ENCODE measurements at places on chromosomes 1 and 21.

- DNase-seq: no peak
Measured at GRCh38 chr1:30950053-30950452, 41.5 kb upstream of the SDC3 start.

DNA sequence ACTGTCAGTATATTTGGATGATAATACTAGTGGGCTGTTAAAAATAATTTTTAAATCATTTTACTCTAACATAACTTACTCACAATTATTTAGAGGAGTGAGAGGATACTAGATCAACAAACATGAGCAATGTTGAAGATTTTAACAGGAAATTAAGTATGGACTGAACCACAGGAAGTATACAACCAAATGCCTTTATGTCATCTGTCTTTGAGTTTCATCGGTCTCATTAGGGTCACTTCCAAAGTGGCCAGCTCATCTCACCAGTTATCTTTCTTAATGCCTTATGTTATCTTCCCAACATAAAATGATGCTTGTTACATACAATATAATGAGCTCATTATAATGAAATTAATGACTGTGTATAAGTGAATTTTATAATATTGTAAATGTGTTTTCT is 1.5 kb upstream of the RGS1 start:
- no peak for DNase-seq

DNA sequence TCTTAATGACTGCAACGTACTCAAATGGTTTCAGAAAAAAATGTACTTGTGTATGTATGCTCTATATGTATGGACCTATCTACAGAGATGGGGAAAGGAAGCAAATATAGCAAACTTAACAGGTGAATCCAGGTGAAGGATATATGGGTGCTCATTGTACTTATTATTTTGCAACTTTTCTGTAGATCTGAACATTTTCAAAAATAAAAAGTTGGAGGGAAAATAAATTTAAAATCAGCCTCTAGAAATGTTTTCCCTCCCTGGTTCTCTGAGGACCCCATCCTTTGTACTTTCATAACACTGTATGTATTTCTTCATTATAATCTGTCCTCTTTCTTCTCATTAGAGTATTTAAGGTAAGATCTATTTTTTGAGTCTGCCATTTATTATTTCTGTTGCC is 17.9 kb downstream of the FMO5 start:
- DNase-seq: no peak

DNA sequence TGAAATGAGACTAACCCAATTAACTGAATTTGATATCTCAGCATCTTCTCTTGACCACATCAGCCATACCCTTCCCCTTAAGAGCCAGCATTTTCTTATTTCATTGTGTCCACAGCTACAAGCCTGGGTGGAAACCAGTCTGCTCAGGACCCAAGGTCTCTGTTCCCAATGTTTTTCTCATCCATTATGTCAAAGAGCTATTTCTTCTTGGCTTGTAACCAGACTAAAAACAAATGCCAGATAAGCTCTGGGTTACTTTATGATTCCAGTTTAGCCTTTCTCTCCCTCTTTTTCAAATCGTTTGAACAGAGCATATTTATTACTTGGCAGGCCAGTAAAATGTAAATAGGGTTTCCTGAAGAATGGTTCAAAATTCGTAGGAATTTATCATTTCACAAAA is 109.3 kb upstream of the SPATA6 start:
- DNase-seq: no peak

GRCh38 chr1:56056438-56057287 is 522.7 kb downstream of the PLPP3 start:
- peak; percentile 89 for DNase-seq

DNA sequence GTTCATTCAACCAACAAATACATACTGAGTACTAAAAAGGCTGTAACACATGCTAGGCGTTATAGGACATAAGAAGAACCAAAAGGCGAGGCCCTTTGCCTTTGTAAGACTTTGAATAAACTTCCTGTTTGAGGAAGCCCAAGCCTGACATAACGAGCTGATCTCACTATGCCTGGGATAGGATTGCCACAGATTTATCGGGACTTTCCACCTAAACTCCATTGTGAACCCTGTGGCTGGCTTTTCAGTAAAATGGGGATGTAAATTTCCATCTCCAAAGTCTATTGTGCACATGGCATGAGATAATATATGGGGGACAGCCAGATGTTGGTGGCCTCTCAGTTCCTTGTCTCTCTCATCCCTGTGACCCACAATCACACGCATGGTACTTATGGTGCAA is 41.9 kb downstream of the LMO4 start:
- DNase-seq: no peak

GRCh38 chr1:241310451-241310850 is 46.6 kb downstream of the RGS7 start:
- DNase-seq: no peak

DNA sequence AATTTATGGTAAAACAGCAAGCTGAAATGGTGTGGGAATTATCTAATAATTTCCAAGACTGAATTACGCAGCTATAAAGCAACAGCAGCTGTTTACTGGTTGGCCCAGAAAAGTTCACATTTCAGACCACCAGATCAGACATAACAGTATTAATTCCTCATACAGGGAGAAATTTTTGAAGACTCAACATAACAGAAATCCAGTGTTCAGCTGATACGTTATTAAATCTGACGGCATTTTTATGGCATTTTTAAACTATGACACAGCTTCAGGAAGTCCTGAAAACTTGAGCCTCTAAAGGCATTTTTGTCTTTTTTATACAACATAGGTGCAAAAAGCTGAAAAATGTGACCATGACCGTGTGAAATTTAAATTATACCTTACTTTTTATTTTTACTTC is 91.2 kb downstream of the APP start:
- peak; percentile 69 for DNase-seq

DNA sequence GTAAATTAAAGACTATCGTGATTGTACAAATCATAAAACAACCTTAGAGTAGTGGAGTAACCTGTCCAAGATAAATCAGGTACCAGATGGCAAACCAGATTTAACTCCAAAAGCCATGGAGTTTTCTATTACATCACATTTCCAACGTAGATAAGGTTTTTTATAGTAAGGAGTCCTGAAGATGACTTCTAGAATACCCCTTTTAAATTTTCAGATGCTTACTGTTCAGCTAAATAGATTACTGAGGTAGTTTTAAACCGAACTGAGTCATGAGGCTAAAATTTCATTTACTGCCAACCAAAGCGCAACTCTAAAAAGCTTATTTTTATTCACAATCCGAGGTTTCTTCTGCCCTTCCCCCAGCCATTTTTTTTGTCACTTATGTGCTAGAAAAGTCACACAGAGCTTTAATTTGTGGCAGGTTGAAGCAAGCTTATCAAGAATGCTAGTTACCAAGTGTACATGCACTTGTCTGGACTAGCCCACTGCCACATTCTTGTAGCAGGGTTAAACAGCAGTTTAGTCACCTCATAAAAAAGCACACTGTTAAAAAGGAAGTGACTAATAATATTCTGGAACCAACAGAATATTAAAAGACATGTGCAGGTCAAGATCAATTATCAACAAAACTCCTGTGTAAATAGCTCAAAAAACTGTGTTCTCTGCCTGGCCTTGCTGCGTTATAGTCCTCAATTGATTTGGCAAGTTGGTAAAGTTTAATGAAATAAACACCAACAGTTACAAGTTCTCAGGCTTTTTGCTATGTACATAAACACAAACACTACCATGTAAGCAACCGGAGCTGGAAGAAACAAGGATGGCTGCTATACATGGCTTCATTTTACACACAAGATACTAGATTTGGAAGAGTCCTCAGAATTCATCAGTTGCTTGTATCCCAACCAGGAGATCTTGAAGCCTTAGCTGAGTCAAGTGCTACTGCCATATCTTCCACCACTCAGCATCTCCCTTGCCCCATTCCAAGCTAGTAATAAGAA is 180.3 kb upstream of the DMRTA2 start:
- peak; percentile 35 for DNase-seq

GRCh38 chr1:11888206-11888876 is 29.6 kb upstream of the NPPB start:
- DNase-seq: no peak

DNA sequence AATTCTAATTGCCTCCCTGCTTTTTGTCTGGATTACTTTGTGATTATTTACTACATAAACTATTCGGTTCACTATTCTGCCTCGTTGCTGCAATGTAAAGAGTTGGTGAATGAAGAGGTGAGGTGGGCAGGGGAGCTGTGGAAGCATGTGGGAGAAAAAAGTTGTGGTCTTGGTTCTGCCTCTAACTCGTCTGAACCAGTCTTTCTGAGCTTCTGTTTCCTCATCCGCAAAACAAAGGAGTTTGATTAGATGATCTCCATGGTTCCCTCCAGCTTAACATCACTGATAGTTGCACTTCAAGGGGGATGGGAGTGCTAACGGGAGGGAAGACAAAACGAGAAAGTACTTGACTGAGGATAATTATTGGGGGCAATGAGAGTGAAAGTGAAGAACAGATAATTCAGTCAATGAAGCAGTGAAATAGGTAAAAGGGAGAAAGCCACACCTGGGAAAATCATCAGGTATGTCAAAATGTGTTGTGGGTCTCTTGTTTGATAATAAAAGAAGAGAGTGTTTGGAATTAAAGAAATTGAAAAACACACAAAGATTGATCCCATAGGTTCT is 26.2 kb upstream of the UHMK1 start:
- no peak for DNase-seq

DNA sequence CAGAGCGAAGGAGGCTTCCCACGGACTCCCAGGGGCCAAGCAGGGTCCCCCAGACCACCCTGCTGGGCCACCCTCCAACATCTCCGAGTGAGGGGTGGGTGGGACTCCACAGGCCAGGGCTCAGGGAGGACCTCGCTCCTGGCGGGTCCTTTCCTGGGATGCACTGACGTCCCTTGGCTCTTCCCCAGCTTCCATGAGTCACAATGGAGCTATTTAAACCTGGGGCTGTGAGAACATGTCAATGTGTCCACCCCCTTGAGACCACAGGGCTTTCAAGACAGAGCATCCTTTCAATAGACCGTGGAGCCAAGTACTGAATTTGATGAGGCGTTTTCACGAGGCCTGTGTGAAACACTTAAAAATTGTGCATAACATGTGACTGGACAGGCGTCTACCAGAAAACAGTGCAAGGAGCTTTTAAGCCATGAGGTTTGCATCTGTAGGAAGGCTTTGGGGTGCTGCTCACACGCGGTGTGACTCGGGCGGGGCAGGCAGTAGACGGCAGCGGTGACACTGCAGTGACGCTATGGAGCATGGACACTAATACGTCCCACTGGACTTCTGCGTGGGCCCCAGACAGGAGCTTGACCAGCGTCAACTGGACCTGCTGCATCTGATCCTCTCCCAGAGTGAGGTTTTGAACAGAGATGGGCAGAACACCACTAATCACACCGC is 24.1 kb upstream of the NPHP4 start:
- DNase-seq: peak; percentile 62

DNA sequence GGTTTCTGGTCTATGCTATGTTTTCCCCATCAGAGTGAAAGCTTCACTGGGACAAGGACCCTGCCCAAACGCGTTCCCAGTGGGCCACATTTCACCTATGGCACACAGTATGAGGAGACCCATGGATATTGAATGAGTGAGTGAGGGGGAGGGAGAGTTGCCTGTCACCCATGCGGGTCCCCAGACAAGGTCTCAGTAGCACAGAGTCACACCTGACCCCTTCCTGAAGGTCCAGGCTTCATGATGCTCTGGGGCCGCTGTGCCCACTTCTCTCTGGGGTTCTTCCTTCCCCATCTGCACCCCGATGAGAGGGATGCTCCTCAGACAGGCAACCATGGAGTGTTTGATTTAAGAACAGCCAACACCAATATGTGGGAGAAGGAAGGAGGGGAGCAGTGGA is 72.3 kb upstream of the CSF3R start:
- DNase-seq: no peak

DNA sequence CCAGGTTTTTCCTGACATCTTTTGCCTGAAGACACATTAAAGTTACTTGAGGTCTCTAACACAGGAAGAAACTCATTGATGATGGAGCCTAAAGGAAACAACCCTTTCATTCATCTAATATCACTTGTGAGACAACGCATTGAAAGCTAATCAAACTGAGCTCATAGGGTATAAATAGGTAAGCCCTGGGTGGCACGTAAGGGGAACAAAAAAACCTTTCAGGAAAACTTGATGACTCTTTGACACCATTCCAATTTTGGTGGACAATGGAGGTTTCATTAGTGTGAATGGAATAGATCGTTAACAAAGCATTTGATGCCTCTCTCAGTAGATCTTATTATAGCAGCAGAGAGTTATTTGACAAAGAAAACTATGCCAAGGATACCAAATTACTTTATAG is 80.7 kb upstream of the DUSP10 start:
- no peak for DNase-seq

DNA sequence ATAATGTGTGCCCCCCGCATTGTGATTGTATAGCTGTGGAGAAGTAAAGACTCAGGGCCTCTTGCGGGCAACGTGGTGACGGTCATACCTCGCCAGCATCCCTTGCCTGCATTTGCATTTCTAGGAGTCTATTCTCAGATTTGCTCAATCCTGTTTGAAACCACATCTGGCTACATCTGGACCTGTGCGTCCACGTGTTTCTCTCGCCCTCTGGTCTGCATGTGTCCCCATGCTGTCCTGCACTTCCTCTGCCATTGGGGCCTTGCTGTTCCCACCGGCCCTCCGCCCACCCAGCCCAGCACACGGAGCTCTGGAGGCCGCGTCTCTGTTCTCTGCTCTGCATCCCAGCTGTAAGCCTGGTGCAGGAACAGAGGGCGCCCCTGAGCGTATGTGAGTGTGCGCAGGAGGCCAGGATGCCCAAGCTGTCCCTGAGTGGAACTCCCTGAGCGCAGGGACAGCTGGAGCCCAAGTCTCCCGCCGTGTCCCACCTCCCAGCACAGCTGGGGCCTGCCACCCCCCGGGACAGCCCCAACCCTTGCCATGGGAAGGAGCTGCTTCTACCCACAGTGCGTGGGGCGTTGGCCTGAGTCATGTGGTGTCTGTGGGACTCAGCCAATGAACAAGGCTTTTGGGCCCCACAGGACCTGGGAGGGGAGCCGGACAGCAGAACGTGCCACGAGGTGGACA is 1.6 kb downstream of the KRTAP10-2 start:
- no peak for DNase-seq

- no peak for DNase-seq
Measured at GRCh38 chr1:30336550-30337323, 386.6 kb downstream of the MATN1 start.

GRCh38 chr1:65243491-65243890 is 65.9 kb upstream of the DNAJC6 start:
- DNase-seq: no peak

- no peak for DNase-seq
Measured at GRCh38 chr21:42830456-42831455, 48.6 kb downstream of the WDR4 start.

DNA sequence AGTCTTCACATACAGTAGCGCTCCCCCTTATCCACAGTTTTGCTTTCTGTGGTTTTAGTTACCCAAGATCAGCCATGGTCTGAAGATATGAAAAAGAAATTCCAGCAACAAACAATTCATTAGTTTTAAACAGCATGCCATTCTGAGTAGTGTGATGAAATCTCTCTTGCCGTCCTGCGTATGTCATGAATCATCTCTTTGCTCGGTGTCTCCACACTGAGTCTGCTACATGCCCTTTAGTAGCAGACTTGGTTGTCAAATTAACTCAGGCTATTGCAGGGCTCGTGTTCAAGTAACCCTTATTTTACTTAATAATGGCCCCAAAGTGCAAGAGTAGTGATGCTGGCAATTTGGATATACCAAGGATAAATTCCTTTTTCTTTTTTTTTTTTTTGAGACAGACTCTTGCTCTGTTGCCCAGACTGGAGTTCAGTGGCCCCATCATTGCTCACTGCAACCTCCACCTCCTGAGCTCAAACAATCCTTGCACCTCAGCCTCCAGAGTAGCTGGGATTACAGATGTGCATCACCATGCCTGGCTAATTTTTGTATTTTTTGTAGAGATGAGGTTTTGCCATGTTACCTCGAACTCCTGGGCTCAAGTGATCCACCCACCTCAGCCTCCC is 22.6 kb downstream of the PHACTR4 start:
- peak; percentile 89 for DNase-seq

GRCh38 chr1:54018635-54019034 is 649 bp upstream of the LDLRAD1 start:
- no peak for DNase-seq
